ENCODE measurements at places on chromosomes 12 and 14.

GRCh38 chr12:52056801-52057637, 5.8 kb downstream of the NR4A1 start:
- no peak for DNase-seq

GRCh38 chr14:104925214-104925854, 655 bp downstream of the PLD4 start:
- DNase-seq: no peak

DNA sequence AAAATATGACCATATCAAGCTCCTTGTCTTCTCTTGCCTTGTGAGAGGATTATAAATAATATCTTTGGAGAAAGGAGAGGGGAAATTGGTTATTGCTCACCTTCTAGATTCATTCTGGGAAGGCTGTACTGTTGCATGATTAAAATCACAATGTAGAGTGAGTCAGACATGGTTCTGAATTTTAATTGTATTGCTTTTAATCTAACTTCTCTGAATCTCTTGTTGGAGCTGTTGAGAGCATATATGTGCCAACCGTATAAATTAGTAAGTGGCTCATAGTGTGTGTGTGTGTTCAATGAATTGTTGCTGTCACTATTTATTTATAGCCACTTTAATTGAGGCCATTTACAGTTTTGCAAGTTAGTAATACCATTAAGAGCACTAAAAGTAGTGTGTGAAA, 56.1 kb downstream of the KCNJ8 start:
- DNase-seq: no peak

GRCh38 chr14:64279704-64280668, 14.2 kb downstream of the ESR2 start:
- DNase-seq: no peak

DNA sequence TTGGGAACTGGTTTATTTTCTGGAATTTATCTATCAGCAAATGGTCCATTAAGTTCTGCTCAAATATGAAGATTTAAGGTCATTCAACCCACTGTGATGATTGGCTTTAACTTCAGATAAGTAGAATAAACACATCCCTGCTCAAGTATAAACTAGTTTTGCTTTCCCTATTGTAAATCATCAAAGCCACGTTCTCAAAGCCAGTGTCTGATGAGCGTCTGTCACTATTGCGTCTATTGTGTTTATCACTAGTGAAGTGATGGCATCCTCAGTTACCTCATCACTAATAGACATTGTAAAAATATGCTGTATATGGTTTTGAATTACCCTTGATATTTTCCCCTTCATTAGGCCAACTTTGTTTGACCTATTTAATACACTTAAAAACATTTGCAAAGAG, 351.3 kb downstream of the BCAT1 start:
- DNase-seq: no peak

DNA sequence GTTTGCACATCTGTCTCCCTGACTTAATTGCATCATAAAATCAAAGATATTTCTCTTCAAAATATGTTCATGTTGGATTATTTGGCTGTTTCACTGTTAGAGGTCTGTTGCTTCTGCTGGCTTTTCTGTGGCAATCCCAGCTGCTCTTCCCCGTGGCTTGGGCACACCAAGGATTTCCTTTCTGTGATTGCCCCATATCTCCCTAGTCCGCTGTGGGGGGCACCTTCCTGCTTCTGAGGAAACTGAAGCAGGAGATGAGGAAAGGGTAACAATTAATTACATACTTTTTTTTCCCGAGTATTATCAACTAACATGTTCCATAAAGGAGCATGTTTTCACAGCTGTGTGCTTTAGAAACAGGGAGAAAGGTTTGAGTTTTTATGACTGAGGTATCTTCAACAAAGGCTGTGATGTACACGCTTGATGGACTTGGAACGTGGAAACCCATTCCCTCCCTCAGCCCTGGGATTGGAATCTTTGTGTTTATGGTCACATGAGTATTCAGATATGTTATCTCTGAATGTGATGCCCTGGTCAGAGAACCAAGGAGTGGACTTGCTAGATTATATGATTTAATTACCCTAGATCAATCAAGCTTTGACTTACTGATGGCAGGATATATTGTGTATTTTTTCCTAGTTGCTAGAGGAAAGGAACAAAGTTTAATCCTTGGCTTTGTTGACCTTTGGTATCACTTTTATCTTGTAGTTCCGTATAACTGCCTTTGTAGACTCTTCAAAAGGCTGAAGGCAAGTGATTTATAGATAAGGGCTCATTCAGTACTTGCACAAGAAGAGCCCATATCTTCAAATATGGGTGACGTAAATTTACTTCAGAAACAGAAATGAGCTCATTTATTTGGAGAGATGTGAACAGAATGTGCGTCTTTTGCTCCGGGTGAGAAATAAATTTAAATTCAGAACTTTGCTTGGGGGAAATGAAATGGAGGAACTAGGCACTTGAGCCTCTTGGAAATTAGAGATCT, 46.7 kb downstream of the BORCS5 start:
- no peak for DNase-seq

DNA sequence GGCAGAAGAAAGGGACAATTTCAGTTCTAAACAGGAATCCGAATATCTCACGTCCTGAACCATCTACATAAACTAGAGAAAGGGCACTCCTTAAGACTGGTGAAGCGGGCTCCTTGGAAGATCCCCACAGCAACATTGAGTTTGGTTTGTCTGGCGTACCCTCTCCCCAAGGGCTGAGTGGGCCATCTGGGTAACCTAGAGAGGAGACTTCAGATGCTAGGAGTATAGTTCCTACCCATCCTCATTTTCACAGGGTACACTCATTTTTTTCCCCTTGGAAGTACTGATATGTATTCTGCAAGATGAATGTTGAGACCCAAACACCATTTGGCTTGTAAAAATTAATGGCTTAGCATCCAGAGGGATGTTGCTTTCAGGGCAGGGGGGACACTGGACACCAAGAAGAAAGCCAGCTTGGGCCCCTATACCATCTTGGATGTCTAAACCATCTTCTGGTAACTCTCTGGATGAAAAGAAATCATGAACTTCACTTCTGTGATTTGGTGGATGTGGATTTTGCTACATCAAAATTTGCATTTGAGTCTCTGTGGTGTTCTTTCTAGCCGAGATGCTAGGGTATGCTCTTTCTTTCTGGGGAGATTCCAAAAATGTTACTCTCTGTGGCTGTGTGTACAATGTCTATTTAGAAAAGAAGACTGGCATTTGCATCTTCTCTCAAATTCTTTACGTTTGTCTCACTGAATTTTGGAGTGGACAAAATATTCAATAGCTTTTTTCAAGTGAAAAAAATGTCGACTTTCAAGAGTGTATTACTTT, 97.7 kb downstream of the ETV6 start:
- DNase-seq: no peak
